ENCODE measurements at places on chromosomes 3 and 15.
A peak's percentile ranks its signal among the peaks of the same experiment; 100 is the strongest.

- no peak overlapping the region for H3K4me3 ChIP-seq
- no peaks in the 10 kb centered on the region for H3K4me1 ChIP-seq
- no peak for DNase-seq
- H3K27me3 ChIP-seq = no peaks in the 10 kb centered on the region
- H3K36me3 ChIP-seq = no peaks in the 10 kb centered on the region
- H3K27ac ChIP-seq = no peak overlapping the region
Measured at GRCh38 chr3:4294616-4295327, 8.4 kb upstream of the SETMAR start.

DNA sequence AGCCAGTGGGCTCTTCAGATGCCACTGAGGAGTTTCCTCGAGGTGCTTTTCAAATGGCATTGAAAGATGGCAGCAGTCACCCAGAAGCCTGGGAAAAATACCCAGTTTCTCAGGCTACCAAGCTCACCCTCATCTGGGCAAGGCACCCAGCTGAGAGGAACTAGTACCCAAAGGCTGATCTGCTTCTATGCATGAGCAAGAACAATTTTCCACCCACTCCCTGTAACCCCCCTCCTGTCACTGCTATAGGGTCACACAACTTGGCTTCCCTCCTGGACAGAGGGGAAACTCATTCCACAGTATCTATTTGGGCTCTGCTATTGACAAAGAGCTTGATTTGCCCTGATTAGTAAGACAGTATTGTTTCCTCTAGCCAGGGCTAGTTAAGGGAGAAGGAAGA, 31.9 kb downstream of the THRB start:
- no peak overlapping the region for H3K4me3 ChIP-seq
- no peaks in the 10 kb centered on the region for H3K36me3 ChIP-seq
- no peaks in the 10 kb centered on the region for H3K4me1 ChIP-seq
- no peak for DNase-seq
- H3K27me3 ChIP-seq = no peaks in the 10 kb centered on the region
- no peak overlapping the region for H3K27ac ChIP-seq

DNA sequence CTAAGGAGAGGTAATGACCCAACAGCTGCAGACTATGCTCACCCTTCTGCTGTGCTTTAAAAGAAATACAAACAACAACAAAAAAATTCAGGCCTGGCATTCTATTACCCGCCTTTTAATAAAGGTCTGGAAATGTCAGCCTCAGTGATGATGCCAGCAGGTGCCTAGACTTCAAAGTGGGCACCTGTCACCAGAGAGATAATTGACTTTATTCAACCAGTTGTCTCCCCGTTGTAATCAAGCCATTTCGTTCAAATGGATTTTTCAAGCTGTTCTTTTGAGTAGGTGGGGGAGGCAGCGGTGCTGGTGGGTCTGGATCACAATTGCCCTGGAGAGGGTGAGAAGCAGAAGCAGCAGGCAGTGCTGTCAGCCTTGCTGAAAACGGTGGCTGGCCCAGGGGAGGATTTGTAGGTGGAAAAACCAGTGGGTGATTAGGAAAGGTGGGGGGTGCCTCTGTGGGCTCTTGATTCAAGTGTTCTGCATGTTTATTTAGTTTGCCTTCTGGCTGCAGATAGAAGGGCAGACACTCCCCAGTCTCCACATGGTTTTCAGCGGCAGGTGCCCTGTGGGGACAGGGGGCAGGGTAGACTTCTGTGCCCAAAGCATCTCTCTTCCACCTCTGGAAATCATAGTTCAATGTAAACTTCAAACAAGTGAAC, 300.2 kb upstream of the SLCO3A1 start:
- H3K4me3 ChIP-seq = no peak overlapping the region
- H3K4me1 ChIP-seq = no peaks in the 10 kb centered on the region
- H3K27ac ChIP-seq = no peak overlapping the region
- no peak for DNase-seq
- H3K36me3 ChIP-seq = no peaks in the 10 kb centered on the region
- H3K27me3 ChIP-seq = no peaks in the 10 kb centered on the region

- no peaks in the 10 kb centered on the region for H3K27me3 ChIP-seq
- DNase-seq = peak; percentile 23
- 0 out of 2 replicates have a peak, but pooled peaks cover 3% of the 10 kb centered on the region for H3K4me1 ChIP-seq
- H3K4me3 ChIP-seq = no peak overlapping the region
- no peaks in the 10 kb centered on the region for H3K36me3 ChIP-seq
Measured at GRCh38 chr3:9196020-9196419, 53.4 kb downstream of the SRGAP3 start.

GRCh38 chr15:39919411-39919747, 687 bp downstream of the GPR176 start:
- no peaks in the 10 kb centered on the region for H3K27me3 ChIP-seq
- DNase-seq = no peak

Measured in H1 (cell line).